BJ (cell line): ENCODE measurements at places on chromosomes 7 and 10.

GRCh38 chr7:23343102-23343501 is 44.0 kb downstream of the MALSU1 start:
- DNase-seq: no peak

GRCh38 chr7:113366122-113366521 is 247.8 kb upstream of the SMIM30 start:
- DNase-seq: no peak

DNA sequence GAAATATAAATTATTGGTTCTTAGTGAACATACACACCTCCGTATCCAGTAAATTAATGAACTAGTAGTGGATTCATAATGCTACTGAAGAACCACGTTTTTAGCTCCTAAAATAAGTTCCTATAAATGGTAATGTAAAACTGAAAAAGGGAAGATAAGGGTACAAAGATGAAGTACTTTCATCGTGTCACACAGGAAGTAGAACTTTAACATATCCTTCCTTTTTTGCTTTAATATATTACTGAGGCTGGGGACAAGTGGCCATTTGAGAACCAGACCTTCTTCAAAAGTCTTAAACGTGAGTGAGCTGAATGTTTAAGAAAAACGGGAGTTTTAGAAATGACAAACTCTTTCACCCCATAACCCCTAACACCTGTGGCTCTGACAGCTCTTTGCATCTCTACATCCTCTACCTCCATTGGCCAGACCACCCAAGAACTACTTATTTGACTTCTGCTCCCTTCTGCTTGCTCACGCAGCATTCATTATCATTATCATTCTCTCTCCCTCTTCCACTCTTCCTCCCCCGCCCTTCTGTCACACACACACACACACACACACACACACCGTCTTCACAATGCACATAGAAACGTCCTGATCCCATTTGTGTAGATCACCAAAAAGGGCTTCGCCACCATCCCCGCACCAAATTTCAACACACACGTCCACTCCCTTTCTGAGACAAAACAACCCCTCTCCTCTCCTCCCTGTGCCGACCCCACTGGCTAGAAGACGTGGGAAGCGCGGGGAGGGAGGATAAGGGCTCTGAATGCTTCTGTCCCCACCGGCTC is 677 bp downstream of the SKAP2 start:
- no peak for DNase-seq

GRCh38 chr10:18665815-18666558 is 6.8 kb downstream of the ARL5B start:
- no peak for DNase-seq

GRCh38 chr7:151342811-151343210 is 1.2 kb downstream of the NUB1 start:
- DNase-seq: no peak

DNA sequence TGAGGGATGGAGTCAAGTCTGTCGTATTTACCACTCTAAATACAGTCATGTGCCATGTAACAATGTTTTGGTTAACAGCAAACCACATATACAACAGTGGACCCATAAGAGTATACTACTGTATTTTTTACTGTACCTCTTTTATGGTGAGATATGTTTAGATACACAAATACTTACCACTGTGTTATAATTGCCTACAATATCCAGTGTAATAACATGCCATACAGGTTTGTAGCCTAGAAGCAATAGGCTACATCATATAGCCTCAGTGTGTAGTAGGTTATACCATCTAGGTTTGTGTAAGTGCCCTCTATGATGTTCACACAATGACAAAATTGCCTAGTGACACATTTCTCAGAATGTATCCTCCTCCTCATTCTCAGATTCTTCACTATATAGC is 110.4 kb downstream of the FAM107B start:
- no peak for DNase-seq

- no peak for DNase-seq
Observed at GRCh38 chr7:105524840-105525239, 2.8 kb upstream of the PUS7 start.

- no peak for DNase-seq
Observed at GRCh38 chr10:69240455-69240854, 20.3 kb downstream of the HKDC1 start.

DNA sequence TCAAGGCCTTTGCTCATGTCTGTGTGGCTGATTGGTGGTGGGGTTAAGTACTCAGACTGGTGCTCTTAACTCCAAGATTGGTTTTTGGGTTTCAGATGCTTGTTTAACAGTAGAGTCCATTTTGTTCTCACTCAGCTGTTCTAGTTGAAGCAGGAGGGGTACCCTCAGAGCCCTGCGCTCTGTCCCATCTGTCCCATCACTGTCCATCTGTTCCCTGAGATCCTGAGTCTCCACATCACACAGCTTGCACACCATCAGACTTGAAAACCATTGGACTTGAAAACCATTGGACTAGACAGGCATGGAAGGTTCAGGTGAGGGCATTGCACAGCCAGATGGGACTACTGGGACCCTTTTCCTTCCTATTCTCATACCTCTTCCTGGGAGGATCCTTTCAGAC is 39.3 kb downstream of the TMEM178B start:
- DNase-seq: no peak

DNA sequence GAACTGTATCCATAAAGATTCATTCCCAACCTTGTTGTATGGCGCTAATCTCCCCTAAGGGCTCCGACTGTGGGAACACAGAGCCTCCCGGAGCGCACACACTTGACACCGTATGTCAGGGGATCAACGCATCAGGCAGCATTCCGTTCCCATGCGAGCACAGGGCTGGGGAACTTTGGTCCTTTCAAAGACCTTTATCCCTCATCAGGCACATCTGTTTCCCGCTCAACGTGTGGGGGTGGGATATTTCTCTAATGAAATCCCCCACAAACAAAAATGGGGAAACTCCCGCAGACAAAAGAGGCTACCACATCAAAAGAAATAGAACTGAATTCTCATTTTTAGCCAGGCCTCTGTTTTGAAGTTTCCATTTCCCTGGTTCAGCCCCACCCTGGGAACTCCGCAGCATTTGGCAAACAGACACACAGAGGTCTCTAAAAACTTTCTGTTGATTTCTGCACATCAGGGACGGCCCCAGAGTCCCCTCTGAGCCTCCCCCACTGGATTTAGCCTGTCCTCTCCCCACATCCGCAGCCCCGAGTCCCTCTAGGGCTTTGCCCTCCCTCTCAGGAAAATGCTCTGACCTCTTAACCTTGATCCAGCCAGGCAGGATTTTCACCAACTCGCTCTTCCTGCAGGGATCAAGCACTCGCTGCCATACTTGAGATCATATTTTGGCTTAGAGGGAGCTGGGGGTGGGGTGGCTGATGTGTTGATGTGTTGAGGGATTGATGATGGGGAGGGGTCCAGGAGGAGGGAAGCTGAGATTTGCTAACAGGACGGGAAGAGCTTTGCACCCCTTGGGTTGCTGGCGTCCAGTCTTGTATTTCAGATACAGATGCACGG is 6.6 kb downstream of the CPA5 start:
- DNase-seq: no peak

GRCh38 chr7:23963461-23964165 is 253.6 kb downstream of the STK31 start:
- DNase-seq: no peak

DNA sequence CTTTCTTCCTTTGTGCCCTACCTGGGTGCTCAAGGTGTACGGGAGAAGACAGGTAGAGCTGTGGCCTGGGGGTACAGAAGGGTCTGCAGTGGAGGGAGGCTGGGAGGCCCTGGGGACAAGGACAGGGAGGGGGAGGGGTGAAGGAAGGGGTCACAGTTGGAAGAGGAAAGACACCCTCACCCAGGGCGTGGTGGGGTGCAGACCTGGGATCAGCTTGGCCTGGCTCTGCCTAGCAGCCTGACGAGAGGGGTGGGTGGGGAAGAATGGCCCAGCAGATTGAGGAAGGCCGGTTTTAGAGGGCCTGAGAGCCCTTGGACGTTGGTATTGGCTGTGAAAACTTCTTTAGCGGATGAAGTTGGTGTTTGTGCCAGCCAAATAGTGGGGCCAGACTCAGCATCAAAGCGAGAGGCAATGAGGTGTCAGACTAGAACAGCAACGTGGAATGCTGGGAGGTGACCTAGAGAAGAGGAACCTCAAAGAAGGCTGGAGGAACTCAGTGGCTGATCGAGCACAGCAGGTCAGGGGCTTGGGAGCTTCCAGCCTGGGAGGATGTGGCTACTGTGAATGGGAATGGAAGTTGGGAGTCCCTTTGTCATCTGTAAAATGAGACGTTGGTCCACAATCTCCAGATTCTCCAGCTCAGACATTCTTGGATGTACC is 18.1 kb upstream of the TRIM8 start:
- DNase-seq: no peak

GRCh38 chr7:124101173-124101768 is 68.4 kb upstream of the TMEM229A start:
- DNase-seq: no peak

DNA sequence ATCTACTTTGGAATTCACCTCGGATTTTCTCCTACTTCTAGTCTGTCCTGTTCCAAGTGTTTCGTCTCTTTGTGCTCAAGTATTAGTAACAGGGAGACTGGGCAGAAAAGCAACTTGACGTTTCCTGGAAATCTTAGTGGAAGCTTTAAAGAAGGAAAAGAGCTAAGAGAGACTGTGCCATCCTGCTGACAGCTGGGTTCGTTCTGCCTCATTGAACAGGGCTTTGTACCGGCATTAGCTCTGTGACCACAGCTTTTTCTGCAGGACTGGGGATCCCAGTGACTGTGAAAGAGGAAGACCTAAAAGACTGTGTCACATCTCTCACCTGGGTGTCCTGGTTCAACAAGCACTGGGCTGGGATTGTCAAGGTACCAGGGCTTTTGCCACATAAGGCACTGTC is 70.8 kb upstream of the CDCA7L start:
- DNase-seq: no peak

DNA sequence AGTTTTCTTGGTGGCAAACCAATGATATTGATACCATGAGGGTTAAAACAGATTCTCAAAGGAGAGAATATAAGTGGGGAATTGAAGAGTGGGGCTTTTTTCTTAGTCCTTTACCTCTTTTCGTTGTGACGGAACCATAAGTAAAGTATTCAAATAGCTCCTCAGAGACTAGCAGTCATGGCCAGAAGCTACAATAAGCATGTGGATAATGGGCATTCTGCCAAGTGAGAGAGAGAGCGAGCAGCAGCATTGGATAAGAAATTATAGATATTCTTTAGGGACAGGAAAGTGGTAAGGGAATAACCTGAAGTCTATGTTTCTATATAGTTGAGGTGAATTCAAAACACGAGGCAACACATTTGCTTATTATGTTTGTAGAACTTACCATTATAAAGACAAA is 235.1 kb downstream of the SEMA3E start:
- no peak for DNase-seq

- no peak for DNase-seq
Observed at GRCh38 chr10:38143587-38143986, 49.5 kb downstream of the ZNF37A start.

DNA sequence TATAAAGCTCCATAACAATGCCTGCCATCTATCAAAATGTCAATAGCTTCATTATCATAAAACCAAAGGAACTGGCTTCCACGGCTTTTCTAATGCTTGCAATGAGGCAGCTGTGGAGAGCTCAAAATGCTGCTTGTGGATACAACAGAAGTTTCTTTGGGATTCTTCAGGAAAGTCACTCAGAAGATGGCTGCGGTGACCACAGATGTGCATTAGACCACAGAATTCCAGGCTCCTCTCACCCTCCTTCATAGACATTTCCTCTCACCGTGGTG is 77.2 kb downstream of the CDCA7L start:
- DNase-seq: no peak

- no peak for DNase-seq
Observed at GRCh38 chr7:37109016-37109683, 339.5 kb downstream of the ELMO1 start.
